Hypothalamus (tissue), 51 donors: ENCODE measurements at places on chromosomes 12 and 14.

- DNase-seq: peak; percentile 67
These were observed 22.9 kb upstream of the KTN1 start for GRCh38 chr14:55556929-55557623.

DNA sequence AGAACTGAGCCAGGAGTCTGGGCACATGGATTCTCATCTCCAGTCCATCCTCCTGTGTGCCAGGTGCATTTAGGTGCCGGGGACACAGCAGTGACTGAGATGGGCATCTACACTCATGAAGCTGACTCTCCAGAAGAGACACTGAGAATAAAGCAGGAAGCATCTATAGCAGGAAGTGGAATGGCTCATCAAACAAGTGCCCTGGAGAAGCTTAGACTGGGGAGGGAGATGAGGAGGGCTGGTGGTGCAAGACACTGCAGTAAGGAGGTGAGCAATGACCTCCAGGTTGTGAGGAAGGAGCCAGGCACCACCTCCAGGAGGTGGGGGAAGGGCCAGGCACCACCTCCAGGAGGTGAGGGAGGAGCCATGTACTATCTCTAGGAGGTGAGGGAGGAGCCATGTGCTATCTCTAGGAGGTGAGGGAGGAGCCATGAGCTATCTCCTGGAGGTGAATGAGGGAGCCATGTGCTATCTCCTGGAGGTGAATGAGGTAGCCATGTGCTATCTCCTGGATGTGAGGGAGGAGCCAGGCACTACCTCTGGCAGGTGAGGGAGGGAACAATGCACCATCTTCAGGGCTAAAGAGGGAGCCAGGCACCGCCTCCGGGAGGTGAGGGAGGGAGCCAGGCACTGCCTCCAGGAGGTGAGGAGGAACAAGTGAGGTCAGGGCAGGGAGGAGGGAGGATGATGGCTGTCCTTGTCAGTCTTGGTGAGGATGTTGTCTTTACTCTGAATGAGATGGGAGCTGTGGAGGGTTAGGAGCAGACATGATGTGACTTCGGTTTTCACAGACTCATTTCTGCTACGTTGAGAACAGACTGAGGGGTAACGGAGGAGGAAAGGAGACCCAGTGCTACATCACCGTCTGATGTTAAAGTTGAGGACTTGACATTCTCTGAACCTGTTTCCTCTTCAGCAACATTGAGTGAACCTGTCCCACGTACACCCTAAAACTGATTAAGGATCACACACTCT, 961.9 kb upstream of the TMEM132C start:
- no peak for DNase-seq

DNA sequence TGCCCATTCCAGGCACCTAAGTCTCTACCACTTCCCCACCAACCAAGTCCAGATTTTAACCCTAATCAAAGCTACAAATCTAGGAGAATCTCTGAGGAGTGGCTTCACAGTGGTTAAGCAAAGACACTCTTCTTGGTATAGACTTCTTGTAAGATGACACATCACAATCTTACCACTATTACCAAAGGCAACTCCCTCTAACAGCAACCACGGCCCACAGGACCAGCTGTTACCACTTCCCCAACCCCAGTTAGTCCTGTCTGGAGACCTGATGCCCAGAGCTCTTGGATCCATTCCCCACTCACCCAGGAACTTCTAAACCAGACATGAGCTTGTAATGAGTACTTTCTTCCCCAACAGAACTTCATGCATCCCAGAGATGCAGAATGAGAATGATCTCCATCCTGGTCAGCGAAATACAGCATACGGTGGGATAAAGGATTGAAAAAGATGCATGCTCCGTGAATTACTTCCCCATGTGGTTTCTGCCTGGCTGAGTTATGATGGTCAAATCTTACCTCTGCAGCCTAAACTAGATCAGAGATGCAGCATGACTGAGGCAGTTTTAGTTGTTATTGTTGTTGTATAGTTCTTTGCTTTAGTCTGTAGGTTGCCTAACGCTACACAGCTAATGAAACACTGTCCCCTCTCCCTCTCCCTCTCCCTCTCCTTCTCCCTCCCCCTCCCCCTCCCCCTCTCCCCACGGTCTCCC, 87.7 kb upstream of the FOXN3 start:
- DNase-seq: no peak

DNA sequence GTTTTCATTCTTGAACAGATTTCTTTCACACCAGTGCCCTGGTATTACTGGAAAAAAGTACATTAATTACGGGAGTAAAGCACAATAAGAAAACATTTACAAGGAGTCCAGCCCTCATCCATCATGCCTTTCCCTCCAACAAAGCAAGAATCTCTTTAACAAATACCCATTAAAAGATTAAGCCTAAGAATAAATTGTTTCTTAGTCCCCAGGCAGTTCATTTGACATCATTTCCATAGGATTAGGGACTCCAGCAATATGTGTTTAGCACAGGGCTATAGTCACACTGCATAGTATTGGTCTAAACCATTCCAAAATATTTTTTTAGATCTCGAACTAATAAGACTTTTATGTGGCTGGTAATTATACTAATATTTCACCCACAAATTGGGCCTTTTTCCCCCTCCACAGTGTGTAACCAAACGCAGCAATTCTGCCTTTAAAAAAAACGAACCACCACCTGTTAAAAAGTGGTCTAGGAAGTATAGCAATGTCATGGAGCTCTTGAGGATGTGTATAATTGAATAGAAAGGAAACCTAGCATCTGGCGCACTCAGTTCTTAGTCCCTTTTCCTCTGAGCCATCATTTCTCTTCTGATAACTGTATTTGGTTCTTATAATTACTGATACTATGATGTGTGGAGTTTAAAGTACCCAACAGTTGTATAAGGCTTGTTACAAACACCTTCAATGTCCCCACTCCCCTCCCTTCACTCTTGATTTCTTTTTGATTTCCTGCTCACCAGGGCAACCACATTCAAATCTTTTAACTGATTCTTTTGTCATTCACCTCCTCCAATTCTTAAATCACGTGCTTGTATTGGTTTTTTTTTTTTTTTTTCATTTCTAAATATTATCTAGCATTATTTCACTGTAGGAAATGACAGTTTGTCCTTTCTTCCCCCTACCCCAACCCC, 138.7 kb downstream of the ETV6 start:
- DNase-seq: no peak

GRCh38 chr14:72998252-72998903, 28.5 kb downstream of the ZFYVE1 start:
- no peak for DNase-seq

GRCh38 chr12:26182377-26182776, 13.0 kb upstream of the SSPN start:
- no peak for DNase-seq

- DNase-seq: no peak
These were observed 21.9 kb downstream of the RNFT2 start for GRCh38 chr12:116759783-116760621.

DNA sequence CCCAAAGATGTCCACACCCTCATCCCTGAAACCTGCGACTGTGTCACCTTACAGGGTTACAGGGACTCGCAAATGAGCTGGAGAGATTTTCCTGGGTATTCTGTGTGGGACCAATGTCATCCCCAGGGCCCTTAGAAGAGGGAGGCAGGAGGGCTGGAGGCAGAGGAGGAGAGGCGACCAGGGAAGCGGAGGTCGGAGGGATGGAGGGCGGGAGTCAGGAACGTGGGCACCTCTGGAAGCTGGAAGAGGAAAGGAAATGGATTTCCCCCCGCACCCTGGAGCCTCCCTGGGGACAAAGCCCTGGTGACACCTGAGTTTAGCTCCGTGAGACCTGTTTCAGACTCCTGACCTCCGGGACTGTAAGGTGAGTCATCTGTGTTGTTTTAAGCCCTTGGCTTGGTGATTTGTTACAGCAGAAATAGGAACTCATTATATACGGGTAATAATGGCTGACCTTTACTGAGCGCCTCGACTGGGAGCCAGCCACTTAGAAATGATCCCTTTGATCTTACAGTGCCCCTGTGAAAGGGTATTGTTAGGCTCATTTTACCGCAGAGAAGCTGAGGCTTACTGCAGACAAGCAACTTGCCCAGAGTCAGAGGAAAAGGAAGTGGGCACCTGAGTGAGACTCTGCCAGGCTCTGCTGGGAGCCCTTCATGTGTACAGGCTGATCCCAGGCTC, 29.3 kb upstream of the FZD10 start:
- DNase-seq: no peak

DNA sequence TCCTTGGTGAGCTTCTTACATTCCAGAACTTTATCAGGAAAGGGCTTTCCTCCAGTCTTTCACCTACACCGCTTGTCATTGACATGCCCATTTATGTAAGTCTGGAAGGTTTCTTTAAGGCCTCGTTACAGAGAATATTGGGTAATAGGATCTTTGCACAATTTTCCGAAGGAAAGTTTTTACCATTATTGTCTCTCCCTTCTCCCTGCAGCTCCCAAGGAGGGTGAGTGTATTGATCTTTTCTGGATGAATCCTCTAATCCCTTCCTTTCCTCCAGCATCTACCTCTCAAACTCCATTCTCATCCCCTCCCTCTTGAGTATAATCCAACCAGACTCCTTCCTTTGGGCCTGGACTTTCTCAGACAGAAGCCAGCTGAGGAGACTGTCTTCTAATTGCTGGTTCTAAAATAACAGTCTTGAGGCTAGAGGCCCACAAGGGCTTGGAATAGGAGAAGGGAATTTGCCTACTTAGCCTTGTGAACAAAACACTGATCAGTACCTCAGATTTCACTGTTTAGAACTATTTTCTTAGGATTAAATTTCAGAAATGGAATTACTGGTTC, 21.8 kb downstream of the WNK1 start:
- no peak for DNase-seq

DNA sequence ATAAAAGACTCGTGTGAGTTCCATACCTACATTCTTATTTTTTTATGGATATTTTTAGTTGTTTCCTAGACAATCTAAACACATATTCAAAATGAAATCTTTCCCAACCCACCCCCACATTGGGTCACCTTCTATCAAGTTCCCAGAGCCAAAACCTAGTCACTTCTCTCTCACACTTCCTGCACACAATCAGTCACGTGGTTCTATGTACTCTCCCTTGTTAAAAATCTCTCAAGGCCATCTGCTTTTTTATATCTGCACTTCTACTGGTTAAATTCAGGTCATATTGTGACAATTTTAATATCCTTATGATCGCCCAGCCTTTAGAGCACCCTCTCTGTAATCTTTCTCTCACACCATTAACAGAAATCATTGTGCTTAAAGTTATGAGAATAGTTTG, 175.0 kb upstream of the SYT10 start:
- no peak for DNase-seq

DNA sequence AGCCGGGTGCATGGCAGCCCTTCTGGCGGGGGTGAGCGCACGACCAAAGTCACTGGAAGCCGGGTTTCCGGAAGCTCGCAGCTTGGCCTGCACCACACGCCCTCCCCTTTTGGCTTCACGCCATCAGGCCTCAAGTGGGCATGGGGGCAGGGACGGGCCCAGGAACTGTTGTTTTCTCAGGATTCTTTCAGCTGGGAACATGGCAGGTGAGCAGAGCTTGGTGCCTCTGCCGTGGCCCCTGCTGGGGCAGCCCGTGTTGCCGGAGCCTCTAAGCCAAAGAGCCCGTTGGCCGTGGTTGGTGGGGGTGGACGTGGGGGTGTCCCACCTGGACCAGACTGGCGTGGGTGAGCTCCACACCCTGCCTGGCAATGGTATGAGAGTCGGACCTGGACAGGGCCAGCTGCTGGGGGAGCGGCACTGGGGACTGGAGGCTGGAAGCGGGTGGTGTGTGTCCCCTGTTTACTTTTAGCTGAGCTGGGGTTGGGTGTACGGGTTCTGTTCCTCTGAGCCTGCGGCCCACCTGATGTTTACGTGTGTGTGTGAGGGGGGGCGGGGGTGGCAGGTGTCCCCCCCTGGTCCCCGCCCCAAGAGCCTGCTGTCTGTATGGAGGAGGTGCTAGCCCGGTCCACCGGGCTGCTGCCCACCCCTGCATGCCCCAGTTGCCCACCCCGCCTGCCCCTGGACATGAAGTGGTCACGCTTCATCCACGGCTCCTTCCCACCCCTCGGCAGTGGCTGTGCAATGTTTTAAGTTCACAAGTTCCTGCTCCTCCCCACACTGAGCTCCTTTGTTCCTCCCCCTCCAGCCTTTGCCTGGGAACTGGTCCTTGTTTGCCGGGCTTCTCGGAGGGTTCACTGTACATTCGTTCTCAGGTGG, 28.7 kb upstream of the PLD4 start:
- DNase-seq: no peak

- DNase-seq: peak; percentile 4
These were observed 74.2 kb upstream of the NAP1L1 start for GRCh38 chr12:76158518-76159321.

GRCh38 chr12:26971963-26972362, 33.7 kb downstream of the FGFR1OP2 start:
- DNase-seq: no peak

DNA sequence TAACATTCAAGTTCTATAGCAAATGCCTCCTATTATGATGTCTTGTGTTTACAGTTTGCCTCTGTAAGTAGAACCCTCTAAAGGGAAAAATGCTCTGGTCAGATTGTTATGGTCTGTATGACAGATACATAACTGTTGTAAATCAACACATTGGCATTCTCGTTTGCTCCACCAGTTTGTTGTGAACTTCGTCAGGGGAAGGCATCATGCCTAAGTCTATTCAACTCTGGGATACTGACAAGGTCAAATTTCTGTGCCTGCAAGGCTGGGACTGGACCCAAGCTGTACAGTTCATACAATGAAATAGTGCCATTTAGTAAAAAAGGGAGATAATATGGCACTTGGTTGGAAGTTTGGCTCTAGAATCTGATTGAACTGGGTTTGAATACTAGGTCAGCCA, 392.3 kb downstream of the RAD51B start:
- DNase-seq: no peak

DNA sequence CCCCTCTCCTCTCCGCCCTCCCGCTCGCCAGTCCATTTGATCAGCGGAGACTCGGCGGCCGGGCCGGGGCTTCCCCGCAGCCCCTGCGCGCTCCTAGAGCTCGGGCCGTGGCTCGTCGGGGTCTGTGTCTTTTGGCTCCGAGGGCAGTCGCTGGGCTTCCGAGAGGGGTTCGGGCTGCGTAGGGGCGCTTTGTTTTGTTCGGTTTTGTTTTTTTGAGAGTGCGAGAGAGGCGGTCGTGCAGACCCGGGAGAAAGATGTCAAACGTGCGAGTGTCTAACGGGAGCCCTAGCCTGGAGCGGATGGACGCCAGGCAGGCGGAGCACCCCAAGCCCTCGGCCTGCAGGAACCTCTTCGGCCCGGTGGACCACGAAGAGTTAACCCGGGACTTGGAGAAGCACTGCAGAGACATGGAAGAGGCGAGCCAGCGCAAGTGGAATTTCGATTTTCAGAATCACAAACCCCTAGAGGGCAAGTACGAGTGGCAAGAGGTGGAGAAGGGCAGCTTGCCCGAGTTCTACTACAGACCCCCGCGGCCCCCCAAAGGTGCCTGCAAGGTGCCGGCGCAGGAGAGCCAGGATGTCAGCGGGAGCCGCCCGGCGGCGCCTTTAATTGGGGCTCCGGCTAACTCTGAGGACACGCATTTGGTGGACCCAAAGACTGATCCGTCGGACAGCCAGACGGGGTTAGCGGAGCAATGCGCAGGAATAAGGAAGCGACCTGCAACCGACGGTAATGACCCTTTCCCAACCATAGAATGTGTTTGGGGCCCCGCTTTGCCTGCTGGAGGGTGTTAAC, 615 bp downstream of the CDKN1B start:
- no peak for DNase-seq

- DNase-seq: no peak
These were observed 69.5 kb upstream of the PLXNC1 start for GRCh38 chr12:94078736-94079509.
